ENCODE measurements at places on chromosomes 1 and 21. TPM values are rescaled to one million over a fixed set of nuclear protein-coding genes. Genes with fewer than 3 reads are reported as not detected.

GRCh38 chr1:231970684-231971083 lies 344.1 kb downstream of the DISC1 start:
- no peak overlapping the region for H3K27ac ChIP-seq
- peak; percentile 64 for DNase-seq
- no peak overlapping the region for H3K4me3 ChIP-seq
- H3K4me1 ChIP-seq = no peaks in the 10 kb centered on the region
- H3K27me3 ChIP-seq = no peaks in the 10 kb centered on the region

GRCh38 chr1:93565496-93566206 lies 116.0 kb downstream of the BCAR3 start:
- H3K36me3 ChIP-seq = no peaks in the 10 kb centered on the region
- no peak for DNase-seq
- H3K27me3 ChIP-seq = no peaks in the 10 kb centered on the region
- H3K27ac ChIP-seq = no peak overlapping the region
- H3K4me1 ChIP-seq = no peaks in the 10 kb centered on the region

DNA sequence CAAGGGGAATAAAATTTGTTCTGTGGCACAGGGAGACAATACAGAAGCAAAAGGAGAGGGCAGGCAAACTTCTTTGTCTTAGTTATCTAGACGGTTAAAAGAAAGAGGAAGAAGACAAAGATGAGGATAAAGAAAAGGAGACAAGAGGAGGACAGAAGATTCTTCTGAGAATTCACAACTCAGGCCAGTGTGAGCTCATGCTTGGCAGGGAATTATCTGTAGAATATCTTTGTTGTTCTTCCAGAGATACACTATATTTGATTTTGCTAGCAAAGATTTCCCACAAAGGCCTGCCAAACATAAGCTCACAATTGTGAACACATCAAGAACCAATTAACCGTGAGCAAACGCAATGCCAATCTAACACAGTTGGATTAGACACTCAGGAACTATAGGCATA lies 21.4 kb downstream of the SLC16A1 start:
- H3K4me3 ChIP-seq = no peak overlapping the region
- H3K36me3 ChIP-seq = 0 out of 2 replicates have a peak, but pooled peaks cover 4% of the 10 kb centered on the region
- H3K4me1 ChIP-seq = peaks cover 54% of the 10 kb centered on the region
- H3K27me3 ChIP-seq = no peaks in the 10 kb centered on the region
- DNase-seq = no peak

DNA sequence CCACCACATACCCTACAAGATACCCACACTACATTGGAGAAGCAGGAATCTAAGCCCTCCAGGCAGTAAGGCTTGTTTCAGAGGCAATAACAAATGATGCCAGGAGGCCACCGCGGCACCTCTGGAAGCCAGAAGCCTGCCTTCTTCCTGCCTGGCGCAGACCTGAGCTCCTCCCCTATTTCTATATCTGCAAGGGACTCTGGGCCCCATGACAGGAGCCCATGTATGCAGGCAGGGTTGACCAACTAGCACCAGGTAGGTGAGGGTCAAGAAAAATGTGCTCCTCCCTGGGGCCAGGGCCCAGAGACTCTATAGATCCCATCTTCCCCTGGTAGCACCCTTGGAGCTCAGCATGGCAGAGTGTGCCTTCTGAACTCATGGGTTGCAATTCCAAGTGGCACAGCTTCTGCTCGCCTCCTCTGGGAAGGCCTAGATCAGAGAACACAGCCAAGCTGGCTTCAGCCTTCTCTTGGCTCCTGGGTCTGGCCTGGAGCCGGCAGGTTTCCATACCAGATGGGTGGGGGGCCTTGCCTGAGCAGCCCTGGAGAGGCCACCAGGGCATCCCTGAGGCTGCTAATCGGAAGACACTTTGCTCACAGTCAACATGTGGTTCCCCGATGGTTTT lies 85.1 kb downstream of the STUM start:
- DNase-seq = peak; percentile 65
- no peak overlapping the region for H3K27ac ChIP-seq
- H3K4me1 ChIP-seq = peaks cover 19% of the 10 kb centered on the region
- no peaks in the 10 kb centered on the region for H3K27me3 ChIP-seq

DNA sequence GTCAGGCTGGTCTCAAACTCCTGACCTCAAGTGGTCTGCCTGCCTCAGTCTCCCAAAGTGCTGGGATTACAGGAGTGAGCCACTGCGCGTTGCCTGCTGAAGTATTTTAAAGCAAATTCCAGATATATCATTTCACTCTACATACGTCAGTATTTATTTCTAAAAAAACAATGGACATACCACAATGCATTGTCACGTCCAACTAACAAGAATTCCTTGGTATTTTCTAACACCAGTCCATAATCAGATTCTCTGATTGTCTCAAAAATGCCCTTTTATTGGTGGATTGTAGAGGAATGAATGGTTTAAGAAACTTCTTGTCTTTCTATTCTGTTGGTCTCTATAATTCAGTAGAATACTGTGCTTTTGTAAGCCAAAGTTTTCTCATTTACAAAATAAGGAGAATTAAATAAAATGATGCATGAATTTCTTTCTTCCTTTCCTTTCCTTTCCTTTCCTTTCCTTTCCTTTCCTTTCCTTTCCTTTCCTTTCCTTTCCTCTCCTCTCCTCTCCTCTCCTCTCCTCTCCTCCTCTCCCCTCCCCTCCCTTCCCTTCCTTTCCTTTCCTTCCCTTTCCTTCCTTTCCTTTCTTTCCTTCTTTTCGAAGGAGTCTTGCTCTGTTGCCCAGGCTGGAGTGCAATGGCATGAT lies 55.8 kb downstream of the VPS13D start:
- no peak overlapping the region for H3K4me3 ChIP-seq
- H3K36me3 ChIP-seq = peaks cover 11% of the 10 kb centered on the region
- H3K4me1 ChIP-seq = peaks cover 12% of the 10 kb centered on the region
- DNase-seq = no peak
- no peaks in the 10 kb centered on the region for H3K27me3 ChIP-seq

DNA sequence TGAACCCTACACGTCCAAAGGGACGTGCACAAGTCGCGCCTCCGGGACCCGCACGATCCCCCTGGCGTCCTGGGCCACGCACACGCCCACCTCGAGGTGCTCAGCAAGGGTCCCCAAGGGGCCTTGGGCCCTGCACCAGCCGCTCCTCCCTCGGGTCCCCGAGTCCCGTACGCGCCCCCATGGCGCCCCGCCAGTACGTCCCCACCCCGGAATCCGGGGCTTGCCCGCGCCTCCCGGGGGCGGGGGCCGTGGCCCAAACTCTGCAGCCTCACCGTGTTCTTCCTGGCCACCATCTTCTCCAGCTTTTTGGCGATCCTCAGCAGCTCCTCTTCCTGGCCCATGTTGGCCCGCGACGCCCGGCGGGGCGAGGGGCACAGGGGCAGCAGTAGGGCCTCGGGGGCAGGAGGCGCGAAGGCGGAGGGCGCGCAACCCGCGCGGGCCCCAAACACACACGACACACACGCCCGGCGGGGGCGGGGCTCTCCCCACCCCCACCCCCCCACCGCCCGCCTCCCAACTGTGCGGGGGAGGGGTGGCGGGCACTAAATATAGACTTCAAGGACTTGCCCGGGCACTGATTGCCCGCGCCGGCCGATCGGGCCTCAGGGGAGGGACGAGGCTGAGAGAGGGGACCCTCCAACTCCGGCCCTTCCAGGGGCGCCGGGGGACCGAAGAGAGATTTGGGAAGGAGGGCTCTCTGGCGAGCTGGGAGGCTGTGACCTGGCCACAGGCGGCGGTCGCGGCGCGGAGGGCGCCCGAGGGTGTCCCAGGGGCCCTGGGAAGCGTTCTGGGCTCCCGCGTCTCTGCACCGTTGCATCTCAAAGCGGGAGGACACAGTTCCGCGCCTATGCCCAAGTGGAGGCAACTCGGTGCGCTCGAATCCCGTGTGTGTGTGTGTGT lies at the start of gene TCEA3:
Gene TCEA3 (minus strand): TSS at position 456 of the 900 bp plus-strand sequence. CDS start 115 bp downstream, at position 341.
- H3K4me1 ChIP-seq = no peaks in the 10 kb centered on the region
- H3K4me3 ChIP-seq = no peak within 1 kb of the TSS
- DNase-seq = no peak
- H3K27me3 ChIP-seq = no peaks in the 10 kb centered on the region

- no peak overlapping the region for H3K27ac ChIP-seq
- H3K27me3 ChIP-seq = no peaks in the 10 kb centered on the region
- no peaks in the 10 kb centered on the region for H3K36me3 ChIP-seq
- no peaks in the 10 kb centered on the region for H3K4me1 ChIP-seq
- H3K4me3 ChIP-seq = no peak overlapping the region
Observed at GRCh38 chr21:16640297-16641027, 872.4 kb upstream of the CXADR start.

The CD34 gene
- 0.04 TPM for total RNA-seq

The CYP4A11 gene
- total RNA-seq = not detected

Data from Karpas-422 (cell line).